ENCODE measurements at places on chromosomes 3 and 15.

DNA sequence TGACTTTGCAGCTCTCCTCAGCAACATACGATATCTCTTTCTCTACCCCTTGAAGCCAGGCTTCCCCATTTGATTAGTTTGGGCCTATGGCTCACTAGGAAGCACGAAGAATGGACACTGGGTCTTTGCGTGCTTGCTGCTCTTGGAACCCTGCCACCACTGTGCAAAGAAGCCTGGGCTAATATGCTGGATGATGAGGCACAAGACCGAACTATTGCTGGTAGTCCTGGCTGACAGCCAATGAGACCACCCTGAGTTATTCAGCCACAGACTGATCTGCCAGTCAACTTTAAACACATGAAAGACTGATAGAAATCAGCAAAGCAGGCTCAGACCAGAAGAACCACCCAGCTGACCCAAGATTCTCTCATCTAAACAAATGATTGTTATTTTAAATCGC is 250.3 kb downstream of the CBLB start:
- DNase-seq, result no peak

- DNase-seq, result no peak
These were observed 100.8 kb downstream of the OPA1 start for GRCh38 chr3:193693774-193694173.

DNA sequence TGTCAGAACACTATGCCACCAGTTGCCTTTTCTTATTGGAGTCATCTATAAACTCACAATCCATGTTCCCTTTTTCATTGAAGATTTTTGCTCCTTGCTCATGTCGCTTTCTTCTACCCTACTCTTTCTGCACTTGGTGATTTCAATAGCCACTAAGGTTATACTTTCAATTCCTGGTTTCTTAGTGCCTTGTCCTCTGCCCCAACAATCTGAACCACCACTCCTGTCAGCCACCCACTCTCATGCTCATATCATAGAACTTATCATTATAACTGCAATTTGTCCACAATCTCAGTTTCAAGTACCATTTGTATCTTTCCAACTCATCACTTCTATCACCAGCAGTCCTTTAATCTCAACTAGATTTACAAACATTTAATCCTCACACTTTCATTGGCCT is 10.0 kb upstream of the GRAMD1C start:
- no peak for DNase-seq

DNA sequence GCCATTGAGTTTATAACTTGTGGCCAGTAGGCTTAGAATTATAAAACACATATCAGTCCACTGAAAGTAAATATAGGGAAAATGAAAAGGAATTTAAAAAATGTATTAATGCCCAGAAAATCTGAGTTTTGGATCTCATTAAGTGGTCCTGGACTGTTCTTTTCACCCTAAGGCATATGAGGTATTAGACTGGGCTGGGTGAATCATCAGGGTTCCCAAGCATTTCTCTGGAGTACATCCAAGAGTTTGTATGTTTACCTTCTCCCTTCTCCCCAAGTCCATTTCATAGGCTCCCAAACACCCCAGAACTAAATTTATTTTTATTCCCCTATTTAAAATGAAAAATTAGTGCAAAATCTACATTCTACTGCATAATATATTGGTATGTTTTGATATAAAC is 31.9 kb upstream of the SPTSSB start:
- no peak for DNase-seq

- DNase-seq, result no peak
These were observed 98.1 kb upstream of the STRIT1 start for GRCh38 chr3:155391551-155391958.

DNA sequence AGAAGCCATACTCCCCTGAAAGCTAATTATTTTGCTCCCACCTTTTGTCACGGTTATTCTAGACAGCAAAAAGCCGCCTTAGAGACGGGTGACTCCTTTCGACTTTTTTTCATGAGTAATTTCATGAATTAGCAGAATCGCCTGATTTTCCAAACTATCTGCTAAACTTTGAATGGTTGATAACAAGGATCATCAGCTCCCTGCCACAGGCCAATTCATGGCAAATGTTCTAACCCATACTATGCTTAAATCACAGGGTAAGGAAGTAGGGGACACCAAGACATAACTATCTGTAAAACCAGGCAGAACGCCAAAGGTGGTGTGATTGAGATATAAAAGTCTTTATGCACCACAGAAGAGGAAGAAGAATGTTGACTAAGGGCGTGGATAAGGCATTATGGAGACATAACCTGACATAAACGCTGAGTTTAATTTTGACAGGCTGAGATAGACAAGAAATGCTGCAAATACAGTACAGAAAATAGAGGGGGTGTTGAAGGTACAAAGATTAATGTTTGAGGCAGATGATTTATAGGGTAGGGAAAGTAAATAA is 891 bp upstream of the DMXL2 start:
- no peak for DNase-seq

GRCh38 chr3:120622457-120622856 is 26.3 kb downstream of the NDUFB4 start:
- no peak for DNase-seq

Measured in stimulated activated CD4-positive, alpha-beta T cell treated with anti-CD3 and anti-CD28 coated beads, Interleukin-12 subunit alpha, Interleukin-12 subunit beta, amount 100 ng/mL, for 48 hours (primary cell).